ENCODE measurements at places on chromosomes 5 and 9.

GRCh38 chr5:458547-459353, 15.8 kb downstream of the EXOC3 start:
- no peak overlapping the region for H3K4me3 ChIP-seq
- no peak for DNase-seq
- peaks cover 64% of the 10 kb centered on the region for H3K36me3 ChIP-seq

GRCh38 chr9:36763778-36764177, 191.1 kb downstream of the MELK start:
- no peaks in the 10 kb centered on the region for H3K36me3 ChIP-seq
- H3K4me3 ChIP-seq, result no peak overlapping the region
- H3K27me3 ChIP-seq, result peaks cover 5% of the 10 kb centered on the region
- no peak for DNase-seq
- H3K27ac ChIP-seq, result no peak overlapping the region

DNA sequence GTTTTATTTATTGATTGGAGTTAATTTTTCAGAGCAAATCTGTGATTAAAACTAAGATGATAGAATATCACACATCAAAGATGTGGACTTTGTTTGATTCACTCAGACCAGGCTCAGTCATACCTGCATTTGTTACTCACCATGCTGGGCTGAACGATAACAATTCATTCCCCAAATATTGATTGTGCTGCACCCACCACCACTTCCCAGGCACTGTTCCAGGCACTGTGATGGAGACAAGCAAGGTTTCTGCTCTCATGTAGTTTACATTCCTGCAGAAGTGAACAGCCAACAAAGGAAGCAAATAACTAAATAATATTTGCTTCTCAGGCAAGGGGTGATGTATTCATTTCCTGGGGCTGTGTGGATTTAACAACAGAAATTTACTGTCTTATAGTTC, 428.3 kb downstream of the DNAH5 start:
- H3K27ac ChIP-seq, result no peak overlapping the region
- no peak overlapping the region for H3K4me3 ChIP-seq
- H3K36me3 ChIP-seq, result no peaks in the 10 kb centered on the region

- H3K27me3 ChIP-seq, result no peaks in the 10 kb centered on the region
- H3K27ac ChIP-seq, result no peak overlapping the region
- no peaks in the 10 kb centered on the region for H3K36me3 ChIP-seq
- no peak for DNase-seq
- H3K4me3 ChIP-seq, result no peak overlapping the region
Measured at GRCh38 chr9:1880038-1880565, 135.0 kb upstream of the SMARCA2 start.

GRCh38 chr5:147461915-147462314, 48.0 kb downstream of the DPYSL3 start:
- no peak overlapping the region for H3K4me3 ChIP-seq
- no peaks in the 10 kb centered on the region for H3K27me3 ChIP-seq
- DNase-seq, result no peak
- no peak overlapping the region for H3K27ac ChIP-seq
- no peaks in the 10 kb centered on the region for H3K4me1 ChIP-seq
- H3K36me3 ChIP-seq, result no peaks in the 10 kb centered on the region

GRCh38 chr9:77399964-77400363, 222.6 kb downstream of the VPS13A start:
- H3K4me1 ChIP-seq, result no peaks in the 10 kb centered on the region
- no peak overlapping the region for H3K4me3 ChIP-seq
- H3K27ac ChIP-seq, result no peak overlapping the region
- peaks cover 4% of the 10 kb centered on the region for H3K36me3 ChIP-seq
- no peaks in the 10 kb centered on the region for H3K27me3 ChIP-seq

GRCh38 chr5:52468976-52469375, 318.7 kb upstream of the ITGA1 start:
- no peaks in the 10 kb centered on the region for H3K36me3 ChIP-seq
- no peak for DNase-seq
- H3K27me3 ChIP-seq, result no peaks in the 10 kb centered on the region
- no peaks in the 10 kb centered on the region for H3K4me1 ChIP-seq

DNA sequence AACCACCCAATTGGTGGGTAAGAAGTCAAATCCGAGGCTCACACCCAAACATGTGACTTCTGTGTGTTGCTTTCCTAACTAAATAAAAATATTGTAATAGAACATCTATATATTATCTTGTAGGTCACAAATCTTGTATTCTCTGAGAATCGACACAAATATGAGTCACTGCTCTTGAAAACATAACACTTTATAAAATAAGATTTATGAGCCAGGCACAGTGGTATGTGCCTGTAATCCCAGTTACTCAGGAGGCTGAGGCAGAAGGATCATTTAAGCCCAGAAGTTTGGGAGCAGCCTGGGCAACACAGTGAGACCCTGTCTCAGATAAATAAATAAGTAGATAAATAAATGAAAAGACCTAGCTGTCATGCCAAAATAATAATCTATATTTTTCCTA, 624.1 kb downstream of the ANXA1 start:
- no peaks in the 10 kb centered on the region for H3K36me3 ChIP-seq
- DNase-seq, result no peak
- no peak overlapping the region for H3K4me3 ChIP-seq
- H3K4me1 ChIP-seq, result no peaks in the 10 kb centered on the region

GRCh38 chr9:121808781-121809180, 157.3 kb downstream of the DAB2IP start:
- H3K27ac ChIP-seq, result no peak overlapping the region
- DNase-seq, result no peak
- no peaks in the 10 kb centered on the region for H3K36me3 ChIP-seq
- H3K4me1 ChIP-seq, result no peaks in the 10 kb centered on the region

DNA sequence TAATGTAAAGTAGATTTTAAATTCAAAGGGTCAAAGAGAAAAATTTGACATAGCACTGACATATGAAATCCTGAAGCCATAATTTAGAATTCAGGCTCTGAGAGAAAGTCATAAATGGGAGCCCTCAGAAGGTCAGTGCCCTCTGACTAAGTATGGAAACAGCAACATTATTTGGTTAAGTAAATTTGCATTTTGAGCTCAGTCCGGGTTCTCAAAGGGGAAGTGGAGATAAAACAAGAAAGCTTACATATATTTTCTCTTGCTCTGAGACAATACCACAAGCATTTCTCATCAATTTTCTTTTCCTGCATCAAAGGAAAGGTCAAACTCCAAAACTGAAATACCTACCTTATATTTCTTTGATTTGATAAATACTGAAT, 348.0 kb downstream of the SEMA5A start:
- H3K36me3 ChIP-seq, result no peaks in the 10 kb centered on the region
- no peaks in the 10 kb centered on the region for H3K27me3 ChIP-seq
- no peak overlapping the region for H3K27ac ChIP-seq

- H3K4me3 ChIP-seq, result no peak overlapping the region
- peaks cover 21% of the 10 kb centered on the region for H3K4me1 ChIP-seq
- no peaks in the 10 kb centered on the region for H3K27me3 ChIP-seq
- peak overlapping the region; percentile 57 for H3K27ac ChIP-seq
Measured at GRCh38 chr5:140633501-140633900, 526 bp upstream of the CD14 start.

DNA sequence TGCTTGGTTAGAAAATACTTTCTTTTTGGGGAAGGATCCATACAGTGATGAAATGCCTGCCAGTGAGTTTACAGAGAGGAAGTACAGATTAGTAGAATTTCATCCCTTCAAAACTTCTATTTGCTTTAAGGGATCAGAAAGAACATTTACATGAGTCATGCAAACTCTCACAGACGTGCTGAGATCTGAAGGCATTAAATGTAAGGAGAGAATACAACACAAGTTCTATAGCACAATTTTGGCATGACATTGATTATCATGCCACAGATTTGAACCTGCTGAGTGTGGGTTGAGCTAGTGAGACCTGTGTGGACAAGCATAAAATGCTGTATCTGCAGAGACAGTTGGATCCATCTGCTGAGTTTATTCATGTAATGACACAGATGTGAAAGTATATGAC, 613.6 kb upstream of the SEMA6A start:
- H3K27me3 ChIP-seq, result no peaks in the 10 kb centered on the region
- no peak overlapping the region for H3K27ac ChIP-seq
- DNase-seq, result no peak
- H3K4me1 ChIP-seq, result no peaks in the 10 kb centered on the region
- no peak overlapping the region for H3K4me3 ChIP-seq

DNA sequence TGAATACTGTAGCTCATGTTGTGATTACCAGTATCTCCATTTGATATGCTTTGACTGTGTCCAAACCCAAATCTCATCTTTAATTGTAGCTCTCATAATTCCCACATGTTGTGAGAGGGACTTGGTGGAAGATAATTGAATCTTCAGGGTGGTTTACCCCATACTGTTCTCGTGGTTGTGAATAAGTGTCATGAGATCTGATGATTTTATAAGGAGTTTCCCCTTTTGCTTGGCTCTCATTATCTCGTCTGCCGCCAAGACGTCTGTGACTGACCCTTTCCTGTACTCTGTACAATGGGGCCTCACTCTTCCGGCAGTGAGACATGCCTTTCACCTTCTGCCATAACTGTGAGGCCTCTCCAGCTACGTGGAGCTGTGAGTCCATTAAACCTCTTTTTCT, 59.3 kb downstream of the TRIO start:
- peak overlapping the region; percentile 25 for H3K27ac ChIP-seq
- H3K36me3 ChIP-seq, result no peaks in the 10 kb centered on the region
- no peaks in the 10 kb centered on the region for H3K4me1 ChIP-seq
- H3K4me3 ChIP-seq, result no peak overlapping the region

- H3K4me3 ChIP-seq, result no peak overlapping the region
- no peak for DNase-seq
- H3K36me3 ChIP-seq, result no peaks in the 10 kb centered on the region
- no peak overlapping the region for H3K27ac ChIP-seq
Measured at GRCh38 chr9:100911273-100911672, 117.3 kb upstream of the PLPPR1 start.

DNA sequence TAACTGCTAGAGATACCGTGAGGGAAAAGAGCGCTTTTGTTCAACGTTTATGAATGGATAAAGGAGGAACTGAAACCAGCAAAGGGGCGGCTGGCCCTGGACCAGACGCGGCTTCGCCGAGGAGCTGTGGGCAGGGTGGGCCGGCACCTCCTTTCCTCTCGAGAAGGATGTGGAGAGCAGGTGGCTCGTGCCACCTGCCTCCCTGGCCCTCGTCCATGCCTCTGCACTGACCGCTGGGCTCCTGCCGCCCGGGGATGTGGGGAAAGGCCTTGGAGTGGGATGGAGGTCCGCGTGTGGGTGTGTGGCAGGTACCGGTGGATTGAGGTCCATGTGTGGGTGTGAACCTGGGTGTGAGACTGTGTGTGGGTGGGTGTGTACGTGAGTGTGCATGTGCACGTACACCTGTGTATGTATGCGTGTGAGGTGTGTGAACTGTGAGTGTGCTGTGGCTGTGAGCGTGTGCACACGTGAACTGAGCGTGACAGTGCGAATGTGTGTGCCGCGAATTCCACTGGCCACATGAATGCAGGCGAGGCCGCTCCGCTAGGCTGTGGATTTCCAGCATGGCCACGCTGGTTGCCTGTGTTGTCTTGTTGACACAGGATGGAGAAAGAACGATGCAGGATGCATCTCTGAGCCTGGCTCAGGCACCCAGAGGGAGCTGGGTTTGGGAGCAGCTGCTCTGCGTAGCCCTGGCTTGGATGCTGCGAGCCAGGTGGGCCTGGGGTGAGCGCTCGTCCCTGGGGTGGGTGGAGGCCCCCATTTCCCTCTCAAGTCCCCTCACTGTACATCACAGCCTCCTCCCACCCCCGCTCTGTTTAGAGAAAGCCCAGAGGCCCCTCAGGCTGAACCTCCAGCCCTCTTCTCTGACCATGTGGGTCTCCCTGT, 4.4 kb upstream of the CEP72 start:
- H3K27me3 ChIP-seq, result no peaks in the 10 kb centered on the region
- H3K4me1 ChIP-seq, result no peaks in the 10 kb centered on the region
- H3K36me3 ChIP-seq, result no peaks in the 10 kb centered on the region
- H3K4me3 ChIP-seq, result no peak overlapping the region
- DNase-seq, result no peak

- peaks cover 19% of the 10 kb centered on the region for H3K36me3 ChIP-seq
- no peak for DNase-seq
- no peak overlapping the region for H3K4me3 ChIP-seq
- H3K27me3 ChIP-seq, result no peaks in the 10 kb centered on the region
Measured at GRCh38 chr9:20980832-20981455, 50.5 kb downstream of the HACD4 start.

GRCh38 chr5:149387982-149388381, 8.9 kb upstream of the IL17B start:
- no peak for DNase-seq
- no peaks in the 10 kb centered on the region for H3K36me3 ChIP-seq
- no peaks in the 10 kb centered on the region for H3K4me1 ChIP-seq
- H3K4me3 ChIP-seq, result no peak overlapping the region

GRCh38 chr5:139726248-139726647, 69.4 kb upstream of the PSD2 start:
- peaks cover 15% of the 10 kb centered on the region for H3K4me1 ChIP-seq
- H3K27me3 ChIP-seq, result no peaks in the 10 kb centered on the region
- no peak overlapping the region for H3K4me3 ChIP-seq

GRCh38 chr9:130028493-130029222, 14.3 kb downstream of the FNBP1 start:
- H3K36me3 ChIP-seq, result no peaks in the 10 kb centered on the region
- no peak overlapping the region for H3K4me3 ChIP-seq
- no peak for DNase-seq
- no peaks in the 10 kb centered on the region for H3K27me3 ChIP-seq
- H3K27ac ChIP-seq, result no peak overlapping the region
- H3K4me1 ChIP-seq, result peaks cover 35% of the 10 kb centered on the region

- no peak for DNase-seq
- H3K27ac ChIP-seq, result no peak overlapping the region
- H3K27me3 ChIP-seq, result no peaks in the 10 kb centered on the region
- H3K36me3 ChIP-seq, result no peaks in the 10 kb centered on the region
Measured at GRCh38 chr5:21391506-21391905, 1403.5 kb upstream of the CDH18 start.

DNA sequence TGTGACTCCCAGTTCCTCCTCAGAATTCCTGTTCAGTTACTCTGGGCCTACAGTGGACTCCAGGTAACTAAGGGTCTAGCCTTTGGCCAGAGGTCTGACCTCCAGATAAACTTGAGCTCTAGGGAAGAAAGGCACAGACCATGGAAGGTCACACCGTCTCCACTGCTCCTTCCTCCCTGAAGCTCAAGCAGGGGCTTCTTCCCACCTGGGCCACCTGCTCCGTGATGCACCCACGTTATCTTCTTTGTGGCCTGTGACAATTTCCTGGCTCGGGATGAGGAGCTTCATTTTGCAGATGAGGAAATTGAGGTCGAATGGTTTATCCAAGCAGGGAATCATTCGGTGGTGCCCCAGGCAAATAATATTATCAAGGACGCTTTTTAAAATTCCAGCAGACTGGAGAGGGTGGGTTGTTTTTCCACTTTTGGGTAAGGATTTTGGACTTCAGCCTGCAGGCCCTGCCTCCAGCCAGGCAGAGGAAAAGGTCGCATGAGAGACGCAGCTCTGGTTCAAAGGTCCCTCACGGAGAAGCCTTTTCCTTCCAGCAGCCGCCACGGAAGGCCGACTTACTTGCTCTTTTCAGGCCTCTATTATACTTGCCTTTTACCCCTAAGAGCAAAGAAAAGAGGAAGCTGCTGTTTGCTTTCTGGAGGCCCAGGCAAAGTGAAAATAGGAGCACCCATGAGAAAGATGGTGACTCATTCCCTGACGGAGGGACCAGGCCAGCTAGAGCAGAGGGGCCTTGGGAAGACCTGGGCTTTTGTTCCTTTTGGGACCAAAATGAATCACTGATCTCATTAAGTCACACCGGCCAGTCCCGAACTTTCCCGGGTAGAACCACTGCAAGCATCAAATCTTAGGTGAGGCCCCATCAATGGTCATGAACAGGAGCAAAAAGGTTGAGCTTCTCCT, 22.8 kb upstream of the DUSP1 start:
- H3K4me1 ChIP-seq, result peaks cover 50% of the 10 kb centered on the region
- no peak for DNase-seq
- H3K4me3 ChIP-seq, result no peak overlapping the region
- H3K27me3 ChIP-seq, result no peaks in the 10 kb centered on the region
- peak overlapping the region; percentile 81 for H3K27ac ChIP-seq
